Bronchial epithelial cell (primary cell): ENCODE measurements at places on chromosomes 7 and 10. TPM values are rescaled to one million over a fixed set of nuclear protein-coding genes. Genes with fewer than 3 reads are reported as not detected.

FAM25A gene
- 4.7 and 30.6 TPM in 2 replicates for total RNA-seq

DNA sequence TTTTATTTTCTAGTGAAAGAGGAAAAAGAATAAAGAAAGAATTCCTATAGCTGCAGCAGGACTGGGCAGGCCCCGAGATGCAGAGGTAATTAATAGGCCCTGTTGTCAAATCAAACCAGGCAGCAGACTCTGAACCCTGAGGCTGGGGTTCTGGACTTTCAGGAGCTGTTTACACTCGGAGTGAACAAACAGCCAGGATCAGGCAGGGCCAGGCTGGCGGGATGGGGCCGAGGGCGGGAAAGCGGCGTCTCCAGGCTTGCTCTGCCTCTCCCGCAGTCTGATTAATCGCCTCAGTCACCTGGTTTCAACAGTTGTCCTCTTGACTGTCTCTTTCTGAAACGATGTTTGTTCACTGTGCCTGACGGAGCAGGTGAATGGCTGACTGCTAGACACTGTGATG lies 675.4 kb upstream of the FOXK1 start:
- DNase-seq = peak; percentile 69

CNNM1 gene
- total RNA-seq = under 0.01 TPM in 1 of 2 replicates, not detected in the other

DNA sequence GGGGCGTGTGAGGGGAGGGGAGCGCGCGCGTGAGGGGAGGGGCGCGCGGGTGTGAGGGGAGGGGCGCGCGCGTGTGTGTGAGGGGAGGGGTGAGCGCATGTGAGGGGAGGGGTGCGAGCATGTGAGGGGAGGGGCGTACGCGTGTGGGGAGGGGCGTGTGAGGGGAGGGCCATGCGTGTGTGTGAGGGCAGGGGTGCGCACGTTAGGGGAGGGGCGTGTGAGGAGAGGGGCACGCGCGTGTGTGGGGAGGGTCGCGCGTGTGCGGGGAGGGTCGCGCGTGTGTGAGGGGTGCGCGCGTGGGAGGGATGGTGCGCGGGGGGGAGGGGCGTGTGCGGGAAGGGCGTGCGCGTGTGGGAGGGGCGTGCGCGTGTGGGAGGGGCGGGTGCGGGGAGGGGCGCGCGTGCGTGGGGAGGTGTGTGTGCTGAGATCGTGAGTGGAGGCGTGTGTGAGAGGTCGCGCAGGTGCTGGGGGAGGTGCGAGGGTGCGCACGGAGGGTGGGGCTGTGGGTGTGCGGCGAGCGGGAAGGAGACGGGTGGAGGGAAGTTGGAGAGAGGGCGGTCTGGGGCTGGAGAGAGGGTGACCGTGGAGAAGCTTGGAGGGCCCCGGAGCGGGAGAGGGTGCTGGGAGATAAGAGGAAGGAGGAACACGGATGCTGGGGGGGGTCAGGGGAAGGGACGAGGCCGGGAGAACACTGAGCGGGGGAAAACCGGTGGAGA lies 19.7 kb downstream of the MXI1 start:
- peak; percentile 18 for DNase-seq

DNA sequence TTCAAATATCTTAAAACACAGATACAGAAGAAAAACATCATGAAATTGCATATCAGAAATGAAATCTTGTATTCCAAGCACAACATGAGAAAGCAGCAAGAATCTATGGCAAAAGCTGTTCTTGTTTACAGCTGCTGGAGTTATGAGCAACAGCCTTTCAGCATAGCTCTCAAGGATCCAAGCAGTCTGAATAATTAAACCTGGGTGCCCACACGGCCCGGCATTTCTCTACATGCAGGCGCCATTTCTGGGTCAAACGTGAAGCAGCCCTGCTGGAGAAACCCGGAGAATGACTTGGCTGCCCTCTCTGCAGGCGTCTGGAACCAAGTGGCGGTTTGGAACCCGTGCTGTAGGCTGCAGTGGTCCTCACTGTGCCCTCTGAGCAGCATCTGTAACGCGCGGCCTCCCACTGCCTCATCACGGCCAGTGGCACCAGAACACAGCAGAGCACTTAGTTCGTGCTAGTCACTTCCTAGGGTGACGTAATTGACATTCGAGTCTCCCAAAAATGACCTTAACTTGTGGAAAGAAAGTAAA lies 213.0 kb downstream of the TCERG1L start:
- no peak for DNase-seq
